Thyroid gland (tissue), 4 donors: ENCODE measurements at places on chromosomes 7 and 10.

DNA sequence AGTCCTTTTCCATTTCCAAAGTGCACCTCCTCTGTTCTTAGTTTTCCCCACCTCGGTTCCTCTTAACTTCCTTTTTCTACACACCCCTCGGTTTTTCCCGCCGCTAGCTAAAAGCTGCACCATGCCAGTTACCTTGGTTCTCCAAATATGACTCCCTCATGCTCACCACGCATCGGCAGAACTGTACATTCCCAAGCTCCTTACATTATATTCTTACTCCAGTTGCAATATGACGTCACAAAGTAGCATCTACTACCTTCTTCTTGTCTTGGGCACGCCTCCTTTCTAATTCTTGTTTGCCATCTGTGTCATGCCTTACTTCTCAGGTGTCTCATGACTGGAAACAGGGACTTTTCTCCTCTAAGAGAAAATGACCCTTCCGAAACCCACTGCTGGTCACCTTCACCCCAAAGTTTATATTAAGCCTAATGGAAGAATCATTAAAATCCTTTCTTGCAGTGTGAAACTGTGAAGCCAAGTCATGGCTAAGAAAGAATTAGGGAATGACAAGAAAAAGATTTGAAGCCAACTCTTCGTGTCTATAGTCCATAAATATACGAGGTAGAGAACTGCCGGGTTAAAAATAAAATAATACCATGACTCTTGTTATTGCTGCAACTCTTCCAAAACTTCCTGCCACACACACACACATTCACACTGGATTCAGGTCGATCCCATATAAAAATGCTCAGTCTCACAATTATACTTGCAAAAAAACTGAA lies 1.7 kb downstream of the ESYT2 start:
- no peak for DNase-seq

- DNase-seq: no peak
These were observed 111.3 kb upstream of the CARD11 start for GRCh38 chr7:3154881-3155494.

- DNase-seq: no peak
These were observed 76.7 kb downstream of the GPR26 start for GRCh38 chr10:123742751-123743440.

DNA sequence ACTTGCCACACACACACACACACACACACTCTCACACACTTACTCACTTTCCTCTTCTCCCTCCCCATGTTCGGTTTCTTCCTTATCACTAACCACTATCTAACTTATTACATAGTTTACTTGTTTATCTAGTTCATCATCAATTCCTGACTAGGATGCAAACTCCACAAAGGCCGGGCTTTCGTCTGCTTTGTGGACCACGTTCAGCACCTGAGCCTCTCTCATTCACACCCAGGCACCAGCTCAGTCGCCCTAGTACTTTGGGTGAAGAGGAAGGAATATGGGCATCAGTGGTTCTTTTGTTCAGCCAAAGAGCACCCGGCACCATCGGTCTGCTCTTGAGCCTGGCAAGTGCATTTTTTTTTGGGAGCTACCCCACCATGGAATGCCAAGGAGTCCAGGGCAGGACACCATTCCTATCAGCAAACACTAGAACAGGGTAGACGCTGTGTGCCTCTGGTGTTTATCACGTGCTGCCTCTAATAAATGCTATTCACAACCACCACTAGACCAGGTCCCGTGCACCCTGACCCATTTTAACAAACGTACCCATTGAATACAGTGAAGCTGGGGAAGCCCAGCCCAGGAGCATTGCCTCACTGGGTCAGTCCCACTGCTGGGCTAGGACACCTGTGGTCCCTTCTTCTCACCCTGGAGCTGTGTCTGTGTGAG lies 2.2 kb downstream of the C10orf67 start:
- DNase-seq: no peak

DNA sequence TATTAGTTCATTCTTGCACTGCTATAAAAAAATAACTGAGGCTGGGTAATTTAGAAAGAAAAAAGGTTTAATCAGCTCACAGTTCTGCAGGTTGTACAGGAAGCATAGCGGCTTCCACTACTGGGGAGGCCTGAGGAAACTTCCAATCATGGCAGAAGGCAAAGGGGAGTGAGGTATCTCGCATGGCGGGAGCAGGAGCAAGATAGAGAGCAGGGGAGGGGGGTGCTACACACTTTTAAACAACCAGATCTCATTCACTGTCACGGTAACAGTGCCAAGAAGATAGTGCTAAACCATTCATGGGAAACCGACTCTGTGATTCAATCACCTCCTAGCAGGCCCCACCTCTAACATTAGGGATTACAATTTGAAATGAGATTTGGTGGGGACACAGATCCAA lies 11.6 kb downstream of the ADAMTS14 start:
- no peak for DNase-seq

GRCh38 chr10:28331841-28332240 lies 29.0 kb upstream of the MPP7 start:
- no peak for DNase-seq

DNA sequence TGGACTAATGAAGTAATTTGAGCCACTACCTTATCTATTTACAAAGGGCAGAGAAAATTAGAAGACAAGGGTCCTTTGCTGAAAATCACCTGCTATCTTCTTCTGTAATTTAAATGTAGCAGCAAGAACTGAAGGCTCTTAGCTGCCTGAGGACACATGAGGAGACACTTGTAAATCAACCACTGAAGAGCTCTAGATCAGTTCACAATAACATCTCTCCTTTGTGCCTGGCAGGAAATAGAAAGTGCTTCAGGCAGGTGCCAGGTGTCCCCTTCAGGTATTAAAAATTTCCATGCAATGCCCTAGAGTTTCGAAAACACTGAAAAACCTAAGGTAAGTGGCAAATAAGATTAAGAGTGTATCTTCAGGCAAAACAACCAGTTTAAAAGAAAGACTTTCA lies 474.6 kb downstream of the GRM8 start:
- DNase-seq: no peak

DNA sequence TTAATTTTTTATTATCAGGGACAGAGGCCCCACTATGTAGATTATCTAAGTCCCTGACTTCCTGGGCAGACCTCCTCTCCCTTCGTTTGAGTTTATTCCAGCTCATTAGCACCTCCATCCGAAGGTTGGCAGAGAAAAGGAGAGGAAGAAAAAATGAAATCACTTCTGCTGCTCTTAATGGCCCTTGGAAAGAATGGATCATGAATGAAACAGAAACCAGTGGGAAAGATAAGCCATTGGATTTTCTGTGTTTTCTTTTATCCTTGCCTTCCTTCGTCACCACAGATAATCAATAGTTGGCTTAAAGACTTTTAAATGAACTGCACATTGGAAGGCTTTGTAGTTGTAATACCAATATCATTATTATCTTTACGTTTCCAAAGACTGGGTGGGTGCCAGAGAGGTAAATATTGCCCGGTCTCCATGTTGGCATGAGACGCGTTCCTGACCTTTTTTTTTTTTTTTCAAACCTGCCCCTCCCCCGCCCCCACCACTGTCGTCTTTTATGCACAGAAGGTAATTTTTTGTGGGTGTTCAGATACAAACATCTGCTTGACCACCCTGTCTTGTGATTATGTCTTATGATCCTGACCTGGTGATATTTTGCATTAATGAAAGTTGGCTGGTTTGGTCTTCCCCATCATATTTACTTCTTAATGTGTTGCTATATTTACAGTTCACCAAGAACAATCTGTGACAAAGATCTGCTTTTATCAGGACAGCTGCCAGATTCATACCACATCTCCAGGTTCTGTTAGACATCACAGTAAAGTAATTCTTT lies 116.8 kb downstream of the ARID5B start:
- DNase-seq: no peak

GRCh38 chr10:72063703-72064391 lies 24.5 kb downstream of the SPOCK2 start:
- DNase-seq: no peak

DNA sequence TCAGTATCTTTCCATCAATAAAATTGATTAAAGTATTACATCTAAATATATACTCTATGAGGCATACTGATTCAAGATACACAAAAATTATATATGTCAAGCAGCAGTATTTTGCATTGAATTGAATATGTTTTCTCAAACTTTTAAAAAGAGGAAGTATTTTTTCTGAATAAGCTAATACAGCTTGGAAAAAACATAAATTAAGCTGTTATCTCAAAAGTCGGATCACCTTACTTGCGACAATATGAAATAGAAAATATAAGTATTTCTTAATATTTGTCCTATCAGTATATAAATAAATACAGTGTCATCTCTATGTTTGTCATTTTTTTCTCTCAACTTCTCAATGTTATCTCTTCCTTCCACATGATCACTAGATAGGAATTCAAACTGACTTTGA lies 139.3 kb downstream of the MBL2 start:
- no peak for DNase-seq

DNA sequence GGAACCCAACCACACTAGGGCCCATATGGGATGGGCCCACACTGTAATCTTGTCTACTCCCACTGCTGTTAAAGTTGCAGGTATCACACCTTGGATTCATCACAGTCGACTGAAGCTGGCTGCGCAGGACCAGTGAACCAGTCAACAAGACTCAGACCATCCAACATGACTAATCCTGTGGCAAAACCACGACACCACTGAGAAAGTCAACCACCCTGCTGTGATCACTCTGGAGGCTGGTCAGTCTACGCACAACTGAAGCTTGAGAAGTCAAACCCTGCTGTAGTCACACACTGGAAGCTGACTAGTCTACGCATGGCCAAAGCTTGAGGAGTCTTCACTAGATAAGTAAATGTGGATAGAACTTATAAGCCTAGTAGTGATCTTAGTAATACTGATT lies 9.6 kb upstream of the CYREN start:
- DNase-seq: no peak

- DNase-seq: peak; percentile 93
These were observed at the start of gene UPP1 for GRCh38 chr7:48089046-48090003. Gene UPP1, plus strand, starts transcription at chr7:48089265. Its CDS starts 5,519 bp downstream, at chr7:48094784.

DNA sequence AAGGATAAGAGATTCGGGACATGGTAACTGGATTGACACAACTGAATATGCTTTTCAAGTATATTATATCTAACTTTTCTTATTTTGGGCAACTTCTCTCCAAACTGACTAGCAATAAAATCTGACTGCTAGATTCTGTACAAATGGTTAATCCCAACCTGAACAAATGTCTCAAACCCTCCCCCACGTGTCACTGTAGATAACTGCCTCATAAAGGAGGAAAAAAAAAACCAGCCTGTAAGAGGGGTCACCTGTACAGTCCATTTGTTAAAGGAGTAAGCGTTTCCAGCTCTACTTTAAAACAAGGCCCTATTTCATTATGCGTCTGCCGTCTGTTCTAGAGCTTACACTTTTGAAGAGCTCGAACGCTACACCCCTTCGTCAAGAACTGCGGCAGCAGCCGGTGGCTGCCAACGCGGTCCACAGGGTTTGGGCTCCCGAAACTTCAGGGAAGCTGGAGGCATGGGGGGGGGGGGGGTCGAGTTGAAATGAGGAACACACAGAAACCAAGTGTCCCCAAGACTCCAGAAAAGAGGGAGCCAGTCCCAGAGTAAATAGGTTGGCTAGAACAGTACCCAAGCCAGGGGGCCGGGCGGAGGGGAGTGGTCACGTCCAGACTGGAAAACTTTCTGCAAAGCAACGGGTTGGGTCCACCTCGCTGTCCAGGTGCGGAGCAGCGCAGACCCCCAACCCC lies 492 bp downstream of the COG5 start:
- peak; percentile 75 for DNase-seq

DNA sequence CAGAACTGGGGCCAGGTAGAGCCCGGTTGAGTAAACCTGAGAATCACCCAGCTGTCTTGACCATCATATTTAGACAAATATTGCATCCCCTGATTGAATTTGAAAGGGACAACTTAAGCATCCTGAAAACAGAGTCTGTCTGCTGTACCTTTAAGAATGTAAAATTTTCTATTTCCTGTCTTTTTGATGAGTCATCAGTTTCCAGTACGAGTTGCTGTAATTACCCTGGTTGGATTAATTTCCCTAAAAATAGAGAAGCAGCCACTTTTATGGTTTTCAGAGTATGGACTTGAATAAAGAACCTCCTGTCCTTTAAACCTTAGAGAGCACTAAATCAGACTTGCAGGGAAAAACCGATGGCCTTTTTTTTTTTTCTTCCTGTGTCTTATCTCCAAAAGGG lies 164.6 kb upstream of the SH2B2 start:
- no peak for DNase-seq

- DNase-seq: no peak
These were observed 51.5 kb downstream of the RBM17 start for GRCh38 chr10:6140141-6140841.

- DNase-seq: no peak
These were observed 91.6 kb downstream of the HECW1 start for GRCh38 chr7:43204081-43204480.

- DNase-seq: no peak
These were observed 144.4 kb downstream of the MAPK8 start for GRCh38 chr10:48450741-48451466.

- DNase-seq: no peak
These were observed 251.0 kb downstream of the NSUN6 start for GRCh38 chr10:18400201-18400905.

DNA sequence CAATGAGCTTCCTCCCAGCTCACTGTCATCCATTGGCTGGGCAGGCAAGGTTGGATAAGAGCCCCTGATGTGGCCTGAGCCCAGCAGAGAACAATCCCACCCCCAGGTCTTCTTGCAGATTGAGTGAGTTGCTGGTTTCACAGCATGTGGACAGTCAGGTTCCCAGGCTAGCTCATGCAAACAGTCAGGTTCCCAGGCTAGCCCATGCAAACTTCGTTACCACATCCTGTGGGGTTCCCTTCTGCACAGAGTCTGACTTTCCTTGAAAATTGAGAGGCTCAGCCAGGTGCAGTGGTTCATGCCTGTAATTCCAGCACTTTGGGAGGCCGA lies 67.1 kb downstream of the TMEM130 start:
- DNase-seq: no peak

- no peak for DNase-seq
These were observed 22.7 kb downstream of the CCNY start for GRCh38 chr10:35359056-35359455.

- DNase-seq: no peak
These were observed 31.4 kb upstream of the FRMD4A start for GRCh38 chr10:14362104-14362503.

- no peak for DNase-seq
These were observed 165.0 kb downstream of the BAMBI start for GRCh38 chr10:28842321-28842720.

- DNase-seq: no peak
These were observed 2.9 kb upstream of the IGF2BP3 start for GRCh38 chr7:23472956-23473843.

DNA sequence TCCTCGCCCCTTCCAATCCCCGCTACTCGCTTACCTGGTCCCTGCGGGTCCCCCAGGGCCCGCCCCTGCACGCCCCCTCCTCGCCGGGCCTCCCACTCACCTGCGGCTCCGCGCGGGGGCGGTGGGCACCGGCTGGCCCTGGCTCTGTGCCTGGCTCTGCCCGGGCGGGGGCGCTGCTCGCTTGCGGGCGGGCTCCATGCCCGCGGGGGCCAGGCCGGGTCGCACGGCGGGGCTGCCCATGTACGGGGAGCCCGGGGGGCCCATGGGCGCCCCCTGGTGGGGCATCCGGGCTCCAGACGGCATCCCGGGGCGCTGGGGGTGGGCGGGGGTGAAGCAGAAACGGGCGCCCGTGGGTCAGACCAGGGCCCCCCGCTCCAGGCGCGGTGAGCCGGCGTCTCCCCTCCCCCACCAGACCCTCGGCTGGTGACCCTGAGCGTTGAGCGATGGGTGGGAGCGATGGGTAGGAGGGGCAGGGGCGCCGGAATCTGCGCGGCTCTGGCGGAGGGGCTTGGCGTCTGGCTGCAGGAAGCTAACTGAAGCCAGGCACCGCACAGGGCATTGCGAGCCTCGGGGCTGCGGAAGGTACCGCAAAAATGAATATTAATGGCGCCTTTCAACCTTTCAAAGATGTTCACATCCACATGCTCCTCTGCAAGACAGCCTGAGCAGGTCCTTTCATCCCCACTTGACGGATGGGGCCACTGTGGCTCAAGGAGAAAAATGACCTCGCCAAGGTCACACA lies 3.0 kb downstream of the SMARCD3 start:
- peak; percentile 54 for DNase-seq
